ENCODE measurements at places on chromosomes 2 and 18.

DNA sequence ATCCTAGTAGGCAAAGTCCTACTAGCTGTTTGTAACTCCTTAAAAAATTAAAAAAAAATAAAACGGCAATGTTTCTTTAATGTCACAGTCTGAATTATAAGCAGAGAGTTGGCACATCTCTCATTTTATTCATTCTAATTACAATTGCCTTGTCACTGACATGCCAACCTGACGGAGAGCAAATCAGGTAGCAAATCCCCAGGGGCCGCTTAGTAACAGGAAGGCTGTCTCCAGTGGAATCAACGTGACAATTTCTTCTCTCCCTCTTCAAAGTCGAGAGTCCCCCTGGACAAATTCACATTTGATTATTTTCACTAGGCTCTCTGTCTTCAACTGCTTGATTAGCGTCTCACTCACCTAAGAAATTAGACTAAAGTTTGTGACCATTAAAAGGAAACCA lies 1598.9 kb upstream of the PIK3C3 start:
- DNase-seq: no peak

GRCh38 chr2:138071720-138072719 lies 107.7 kb downstream of the HNMT start:
- DNase-seq: peak; percentile 15

DNA sequence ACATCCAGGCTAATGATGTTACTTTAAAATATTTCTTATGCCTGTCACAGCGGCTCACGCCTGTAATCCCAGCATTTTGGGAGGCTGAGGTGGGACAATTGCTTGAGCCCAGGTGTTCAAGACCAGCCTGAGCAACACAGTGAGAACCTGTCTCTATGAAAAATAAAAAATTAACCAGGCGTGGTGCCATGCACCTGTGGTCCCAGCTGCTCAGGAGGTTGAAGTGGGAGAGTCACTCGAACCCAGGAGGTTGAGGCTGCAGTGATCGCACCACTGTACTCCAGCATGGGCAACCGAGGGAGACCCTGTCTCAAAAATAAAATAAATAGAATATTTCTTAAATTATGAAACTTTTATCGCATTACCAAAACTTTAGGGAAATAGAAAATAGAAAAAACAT lies 28.1 kb upstream of the ACTR3 start:
- DNase-seq: no peak

DNA sequence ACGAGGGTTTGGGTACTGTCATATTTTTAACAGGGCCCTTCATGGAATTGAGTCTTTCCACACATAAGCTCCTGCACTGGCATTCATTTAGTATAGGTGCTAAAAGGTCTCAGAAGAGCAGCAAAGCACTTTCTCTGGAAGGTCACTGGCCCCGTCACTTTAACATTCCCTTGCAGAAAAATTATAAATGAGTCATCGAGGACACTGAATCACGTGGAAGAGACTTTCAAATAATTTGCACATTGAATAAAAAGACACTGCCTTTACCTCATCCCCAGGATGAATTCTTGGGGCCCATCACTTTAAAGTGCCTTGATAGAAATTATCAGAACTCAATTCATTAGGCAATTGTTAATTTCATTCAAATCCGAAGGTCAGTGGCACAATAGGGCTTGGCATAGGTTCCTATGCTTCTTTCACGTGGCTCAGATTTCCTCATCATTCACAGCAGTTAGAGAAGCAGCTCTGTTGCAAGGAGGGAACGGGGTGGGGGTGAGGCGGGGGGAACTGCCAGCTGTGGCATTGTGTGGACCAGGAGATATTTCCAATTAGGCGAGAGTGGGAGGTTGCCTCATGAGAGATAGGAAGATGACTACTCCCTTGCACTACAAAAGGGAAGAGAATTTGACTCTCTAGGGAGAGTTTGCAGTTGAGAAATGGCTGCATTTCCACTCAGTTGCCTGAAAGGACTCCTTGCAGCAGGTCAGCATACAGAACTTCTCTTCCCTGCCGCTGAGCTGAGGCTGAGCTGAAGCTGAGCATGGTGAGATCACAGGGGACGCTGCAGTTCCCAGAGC lies 86.3 kb upstream of the NPAS2 start:
- DNase-seq: peak; percentile 51

GRCh38 chr18:49678440-49678839 lies 116.6 kb downstream of the LIPG start:
- no peak for DNase-seq

GRCh38 chr2:159897081-159897480 lies 99.1 kb upstream of the CD302 start:
- no peak for DNase-seq

- no peak for DNase-seq
Observed at GRCh38 chr2:183541766-183542165, 417.5 kb downstream of the NUP35 start.

- no peak for DNase-seq
Observed at GRCh38 chr18:57095884-57096283, 51.0 kb upstream of the BOD1L2 start.

DNA sequence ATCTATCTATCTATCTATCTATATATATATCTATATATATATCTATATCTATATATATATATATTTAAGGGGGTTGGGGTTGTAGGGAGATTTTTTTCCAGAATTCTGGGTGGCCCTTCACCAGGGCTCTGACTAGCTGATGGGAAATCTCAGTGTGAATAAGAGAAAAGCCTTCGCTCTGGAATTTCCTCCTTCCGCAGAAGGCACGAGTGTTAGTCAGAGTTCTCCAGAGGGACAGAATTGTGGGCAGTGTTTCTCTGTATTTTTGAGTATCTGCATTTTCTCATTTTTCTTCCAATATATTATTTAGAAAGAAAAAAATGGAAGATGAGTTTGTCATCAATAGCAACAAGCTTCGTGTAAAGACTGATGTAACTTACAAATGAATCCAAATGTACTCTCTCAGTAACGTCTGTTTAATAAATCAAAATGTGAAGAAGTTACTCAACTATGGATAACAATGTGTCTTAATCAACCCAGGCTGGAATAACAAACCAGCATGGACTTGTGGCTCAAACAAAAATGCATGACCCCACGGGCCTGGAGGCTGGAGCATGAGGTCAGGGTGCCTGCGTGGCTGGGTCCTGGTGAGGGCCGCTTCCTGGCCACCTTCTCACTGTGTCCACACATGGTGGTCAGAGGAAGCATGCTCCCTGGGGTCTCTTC lies 10.6 kb upstream of the SNTG2 start:
- no peak for DNase-seq

DNA sequence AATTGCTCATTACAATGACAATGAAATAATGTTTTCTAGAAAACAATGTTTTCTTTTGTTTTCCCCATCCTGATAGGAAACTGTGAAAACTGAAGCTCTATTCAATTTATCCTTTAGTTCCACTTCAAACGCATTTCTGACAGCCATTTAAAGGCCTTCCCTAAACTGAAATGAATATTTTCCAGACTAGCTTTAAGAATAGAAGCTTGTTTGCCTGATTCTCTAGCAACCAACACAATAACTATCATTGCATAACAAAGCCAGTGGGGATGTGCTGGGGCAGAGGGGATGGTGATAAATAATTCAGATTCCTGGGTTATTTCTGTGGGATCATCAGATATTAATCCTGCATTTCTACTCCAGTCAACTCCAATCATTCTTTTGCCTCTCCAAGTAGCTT lies 427.1 kb downstream of the RND3 start:
- DNase-seq: peak; percentile 34

DNA sequence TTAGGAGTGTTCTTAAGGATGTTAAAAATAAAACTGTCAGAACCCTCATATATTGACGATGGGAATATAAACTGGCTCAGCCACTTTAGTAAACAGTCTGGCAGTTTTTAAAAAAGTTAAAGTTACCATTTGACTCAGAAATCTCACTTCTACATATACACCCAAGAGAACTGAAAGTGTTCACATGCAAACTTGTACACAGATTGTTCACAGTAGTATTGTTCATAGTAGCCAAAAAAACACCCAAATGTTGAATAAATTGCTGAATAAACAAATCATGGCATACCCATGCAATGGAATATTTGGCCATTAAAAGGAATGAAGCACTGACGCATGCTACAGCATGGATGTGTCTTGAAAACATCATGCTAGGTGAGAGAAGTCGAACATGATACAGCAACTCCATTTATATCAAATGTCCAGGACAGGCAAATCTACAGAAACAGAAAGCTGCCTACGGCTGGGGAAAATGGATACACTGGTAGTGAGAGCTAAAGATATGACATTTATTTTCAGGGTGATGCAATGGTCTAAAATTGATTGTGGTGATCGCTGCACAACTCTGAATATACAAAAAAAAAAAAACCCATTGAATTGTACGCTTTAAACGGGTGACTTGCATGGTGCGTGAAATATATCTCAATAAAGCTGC lies 10.1 kb downstream of the RPL31 start:
- DNase-seq: no peak

DNA sequence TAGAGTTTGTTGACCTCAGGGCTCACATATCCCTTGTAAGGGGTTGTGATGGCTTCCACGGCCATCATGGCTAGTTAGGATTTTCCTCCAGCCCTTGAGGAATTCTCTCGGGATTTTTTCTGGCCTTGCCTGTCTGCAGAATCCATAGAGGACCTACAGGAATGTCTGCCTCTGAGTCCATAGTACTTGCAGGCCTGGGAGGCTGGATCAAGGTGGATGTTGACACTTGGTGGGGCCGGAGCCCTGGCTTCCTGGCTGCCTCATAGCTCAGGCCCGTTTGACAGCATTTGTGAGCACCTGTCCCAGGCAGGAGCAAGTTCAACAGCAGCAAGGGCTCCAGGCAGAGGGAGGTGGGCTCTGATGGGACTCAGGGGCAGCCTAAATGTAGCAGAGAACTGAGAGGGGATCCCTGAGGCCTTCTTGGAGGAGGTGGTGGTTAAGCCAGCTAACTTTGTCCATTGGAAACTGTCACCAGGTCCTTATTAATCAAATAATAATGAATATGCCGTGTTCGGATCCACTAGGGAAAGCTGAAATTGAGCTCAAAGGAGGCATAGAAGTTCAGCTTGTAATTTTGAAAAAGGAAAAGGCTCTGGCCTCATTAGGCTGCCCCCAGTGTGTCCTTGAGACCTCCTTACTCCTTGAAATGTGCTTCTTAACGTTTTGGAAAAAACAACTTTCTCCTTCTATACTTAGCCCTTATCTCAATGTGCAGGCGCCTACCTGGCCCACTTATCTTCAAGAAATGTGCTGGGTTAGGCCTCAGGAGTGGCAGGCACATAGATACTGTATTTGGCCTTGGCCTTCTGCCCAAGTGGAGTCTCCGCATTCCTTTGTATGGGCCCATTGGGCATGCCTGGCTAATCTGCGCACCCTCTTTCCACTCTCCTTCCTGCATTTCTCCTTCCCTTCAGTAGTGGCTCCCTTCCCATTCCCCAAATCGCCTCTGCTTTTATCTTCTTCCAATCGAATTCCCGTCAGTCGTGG lies 66.9 kb downstream of the HPCAL1 start:
- no peak for DNase-seq

- DNase-seq: no peak
Observed at GRCh38 chr2:233240897-233241296, 10.6 kb upstream of the ATG16L1 start.

- peak; percentile 86 for DNase-seq
Observed at GRCh38 chr2:58634653-58635370, 393.7 kb upstream of the FANCL start.

DNA sequence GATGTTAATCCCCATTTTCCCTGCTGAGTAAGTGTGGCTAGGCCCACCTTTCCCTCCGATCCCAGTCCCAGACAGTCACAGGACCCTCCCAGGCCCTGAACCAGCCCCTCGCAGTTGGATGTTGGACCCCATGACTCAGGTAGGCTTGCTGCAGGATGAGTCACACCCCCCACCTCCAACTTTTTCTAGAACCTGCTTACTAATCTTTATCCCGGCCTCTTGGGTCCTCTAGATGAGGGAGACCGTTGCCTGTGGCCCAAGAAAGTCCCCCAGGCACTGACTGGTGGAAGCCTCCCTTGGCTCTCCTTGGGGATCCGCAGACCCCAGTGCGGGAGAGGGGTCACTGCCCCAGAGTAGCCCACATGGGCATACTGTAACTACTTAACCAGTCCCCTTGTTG lies 98.5 kb downstream of the SMAD7 start:
- no peak for DNase-seq

DNA sequence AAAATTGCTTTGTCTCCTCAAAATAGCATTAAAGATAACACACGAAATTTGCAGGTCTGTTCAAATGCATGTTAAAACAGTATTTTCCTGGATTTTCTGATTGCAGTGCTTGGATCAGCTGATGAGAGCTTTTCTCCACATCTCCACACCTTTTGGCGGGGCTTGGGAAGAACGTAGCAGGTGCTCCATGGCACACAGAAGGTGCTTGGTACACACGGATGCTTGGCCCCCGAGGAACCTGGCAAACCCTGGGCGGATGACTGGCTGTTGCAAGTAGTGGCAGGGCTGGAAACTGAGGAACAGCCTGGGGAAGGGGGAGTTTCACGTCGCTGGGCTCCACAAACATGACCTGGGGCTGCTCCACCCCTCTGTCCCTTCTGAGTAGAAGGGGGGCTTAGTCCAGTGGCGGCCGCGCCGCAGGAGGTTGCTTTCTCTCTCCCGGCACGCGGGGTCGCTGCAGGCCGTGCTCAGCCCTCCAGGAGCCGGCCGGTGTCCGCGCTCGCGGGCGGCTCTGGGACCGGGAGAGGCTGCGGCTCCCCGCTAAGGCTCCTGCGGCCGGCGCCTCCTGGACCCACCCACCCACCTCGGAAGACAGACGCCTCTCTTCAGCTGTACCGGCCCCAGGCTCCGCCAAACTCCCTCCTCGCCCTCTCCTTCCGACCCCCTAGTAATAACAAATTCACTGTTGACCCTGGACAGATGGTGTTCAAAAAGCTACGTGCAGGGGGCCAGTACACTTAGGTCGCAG lies 69.3 kb downstream of the MARCO start:
- DNase-seq: peak; percentile 63

DNA sequence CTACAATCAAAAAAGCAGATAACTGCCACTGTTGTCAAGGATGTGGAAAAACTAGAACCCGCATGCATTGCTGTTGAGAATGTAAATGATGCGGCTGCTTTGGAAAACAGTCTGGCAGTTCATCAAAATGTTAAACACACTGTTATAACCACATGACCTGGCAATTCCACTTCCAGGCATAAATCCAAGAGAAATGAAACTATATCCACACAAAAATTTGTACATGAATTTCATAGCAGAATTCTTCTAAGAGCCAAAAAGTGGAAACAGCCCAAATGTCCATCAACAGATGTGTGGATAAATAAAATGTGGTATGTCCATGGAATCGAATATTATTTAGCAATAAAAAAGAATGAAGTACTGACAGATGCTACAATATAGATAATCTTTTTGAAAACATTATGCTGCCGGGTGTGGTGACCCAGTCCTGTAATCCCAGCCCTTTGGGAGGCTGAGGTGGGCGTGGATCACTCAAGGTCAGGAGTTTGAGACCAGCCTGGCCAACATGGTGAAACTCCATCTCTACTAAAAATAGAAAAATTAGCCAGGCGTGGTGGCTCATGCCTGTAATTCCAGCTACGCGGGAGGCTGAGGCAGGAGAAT lies 32.0 kb downstream of the ERCC3 start:
- no peak for DNase-seq

- DNase-seq: no peak
Observed at GRCh38 chr18:4007846-4008245, 447.3 kb downstream of the DLGAP1 start.

GRCh38 chr2:56014046-56014730 lies 90.6 kb upstream of the EFEMP1 start:
- peak; percentile 13 for DNase-seq
